Activated CD4-positive, alpha-beta T cell treated with anti-CD3 and anti-CD28 coated beads, Interleukin-2, amount 50 U/mL, for 4 hours (primary cell): ENCODE measurements at places on chromosomes 1 and 21.

GRCh38 chr1:201946224-201946908, at the start of gene LMOD1:
Gene LMOD1, minus strand, starts transcription at chr1:201946548. Its CDS starts 208 bp downstream, at chr1:201946340.
- DNase-seq: no peak

DNA sequence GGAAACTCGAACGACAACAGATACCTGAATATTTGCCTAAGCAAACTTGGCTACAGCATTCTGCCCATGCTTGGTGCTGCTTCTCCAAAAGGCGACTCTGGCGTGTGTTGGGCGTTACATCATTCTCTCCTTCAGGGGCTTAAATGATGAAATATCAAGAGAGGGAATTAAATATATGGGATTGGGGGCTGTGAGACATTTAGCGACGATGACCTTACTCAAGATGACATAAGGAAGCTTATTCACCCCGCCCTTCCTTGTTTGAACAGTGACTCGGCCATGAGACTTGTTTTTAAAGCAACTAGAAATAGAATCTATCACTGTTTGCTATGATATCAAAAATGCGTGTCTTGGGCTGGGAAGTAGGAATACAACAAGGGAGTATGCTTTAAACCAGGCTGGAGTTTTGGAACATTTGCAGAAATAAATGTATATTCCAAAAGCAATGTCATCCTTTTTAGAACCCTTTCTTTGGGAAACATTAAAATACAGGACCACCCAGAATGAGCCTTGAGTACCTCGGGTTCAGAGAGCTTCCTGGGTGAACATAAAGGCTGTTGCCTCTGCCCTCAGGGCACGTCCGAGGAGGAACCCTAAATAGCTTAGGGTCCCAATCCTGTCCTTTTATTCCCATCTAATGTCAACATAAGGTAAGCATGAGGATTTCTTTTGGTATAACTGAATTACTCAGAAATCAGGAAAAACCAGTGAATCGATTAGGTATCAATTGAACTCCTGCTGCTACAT, 123.3 kb upstream of the SLC45A1 start:
- no peak for DNase-seq

DNA sequence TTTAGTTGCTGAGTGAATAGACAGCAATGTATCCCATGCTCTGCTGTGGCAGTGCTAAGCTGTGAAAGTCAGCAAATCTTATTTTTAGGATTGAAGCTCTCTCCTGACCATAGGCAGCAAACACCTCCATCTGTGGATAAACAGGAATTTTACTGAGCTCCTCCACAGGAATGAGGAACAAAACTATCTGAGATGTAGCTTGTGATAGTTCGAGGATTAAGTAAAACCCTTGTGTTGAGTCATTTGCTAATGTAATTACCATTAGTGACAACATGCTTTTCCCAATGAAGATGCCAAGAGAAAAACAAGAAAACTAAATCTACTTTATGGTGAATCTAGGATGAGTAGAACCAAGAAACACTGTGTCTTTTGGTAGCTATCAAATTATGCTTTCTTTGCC, 122.7 kb downstream of the CLEC20A start:
- DNase-seq: no peak

DNA sequence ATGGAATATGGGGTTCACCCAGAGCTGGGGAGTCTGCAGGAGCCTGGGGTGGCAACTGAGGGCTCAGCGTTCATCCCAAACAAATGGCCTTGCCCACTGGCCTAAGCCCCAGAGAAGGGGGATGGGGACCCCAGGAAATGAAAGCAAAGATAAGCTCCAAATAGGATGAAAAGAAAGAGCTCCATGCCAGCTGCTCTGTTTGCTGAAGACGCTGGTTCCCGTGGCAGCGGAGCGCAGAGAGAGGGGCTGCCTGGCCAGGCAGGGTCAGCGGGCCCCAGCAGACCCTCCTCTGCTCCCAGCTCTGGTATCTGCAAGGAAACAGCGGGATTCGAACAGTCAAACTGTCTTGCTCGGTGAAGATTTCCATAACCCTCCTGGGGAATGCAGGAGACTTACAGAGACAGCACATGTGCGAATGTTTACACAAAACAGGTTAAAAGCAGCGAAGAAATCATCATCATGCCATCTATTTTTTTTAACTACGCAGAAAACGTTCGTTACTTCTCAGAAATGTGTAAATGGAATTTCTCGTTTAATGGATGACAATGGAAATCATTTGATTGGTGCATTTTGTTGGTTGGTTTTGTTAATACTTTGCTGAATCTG, 94.4 kb downstream of the PDE9A start:
- no peak for DNase-seq

DNA sequence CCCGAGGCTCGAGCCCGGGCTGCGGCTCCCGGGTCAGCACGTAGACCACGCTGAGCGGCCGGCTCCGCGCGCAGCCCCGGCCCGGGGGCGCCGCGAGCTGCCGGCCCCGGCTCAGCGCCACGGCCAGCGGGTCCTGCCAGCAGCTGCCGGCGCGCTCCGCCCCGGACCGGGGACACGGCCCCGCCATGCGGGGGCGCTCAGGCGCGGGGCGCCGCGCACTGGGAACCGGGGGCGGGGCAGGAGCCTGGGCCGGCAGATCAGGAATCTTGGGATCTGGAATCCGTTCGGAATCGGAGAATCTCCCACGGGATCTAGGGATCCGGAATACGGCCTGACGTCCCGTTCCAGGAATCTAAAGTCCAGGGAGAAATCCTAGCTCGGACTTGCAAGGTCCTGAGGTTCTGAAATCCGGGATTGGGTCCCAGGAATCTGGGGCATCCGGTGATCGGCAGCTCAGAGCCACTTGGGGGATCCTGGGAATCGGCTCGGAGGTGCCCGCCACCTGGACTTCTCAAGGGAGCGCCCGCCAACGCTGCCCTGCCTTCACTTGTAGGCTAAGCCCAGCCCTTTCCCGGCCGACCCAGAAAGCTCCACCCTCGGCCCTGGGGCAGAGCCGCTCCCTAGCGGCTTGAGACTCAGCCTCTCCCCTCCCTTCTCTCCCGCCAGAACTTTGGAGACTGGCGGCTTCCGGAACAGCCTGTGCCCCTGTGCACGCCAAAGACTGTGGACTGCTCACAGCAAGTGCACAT, at the start of gene MAP3K6:
Gene MAP3K6, minus strand, starts transcription at position 551 of the 749 bp plus-strand sequence. Its CDS starts 364 bp downstream, at position 187.
- no peak for DNase-seq

DNA sequence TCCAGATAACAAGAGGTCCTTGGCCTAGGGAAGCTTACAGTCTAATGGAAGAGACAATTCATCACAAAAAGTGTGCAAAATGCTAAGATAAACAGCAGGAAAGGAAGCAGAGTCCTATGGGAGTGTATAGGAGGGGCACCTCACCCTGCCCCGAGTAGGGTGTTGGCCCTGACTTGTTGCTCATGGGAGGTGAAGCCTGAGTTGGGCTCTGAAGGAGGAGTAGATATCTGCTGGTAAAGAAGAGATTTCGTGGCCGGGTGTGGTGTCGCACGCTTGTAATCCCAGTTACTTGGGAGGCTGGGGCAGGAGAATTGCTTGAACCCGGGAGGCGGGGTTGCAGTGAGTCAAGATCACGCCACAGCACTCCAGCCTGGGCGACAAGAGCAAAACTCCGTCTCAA, 18.6 kb upstream of the GPR37L1 start:
- no peak for DNase-seq

DNA sequence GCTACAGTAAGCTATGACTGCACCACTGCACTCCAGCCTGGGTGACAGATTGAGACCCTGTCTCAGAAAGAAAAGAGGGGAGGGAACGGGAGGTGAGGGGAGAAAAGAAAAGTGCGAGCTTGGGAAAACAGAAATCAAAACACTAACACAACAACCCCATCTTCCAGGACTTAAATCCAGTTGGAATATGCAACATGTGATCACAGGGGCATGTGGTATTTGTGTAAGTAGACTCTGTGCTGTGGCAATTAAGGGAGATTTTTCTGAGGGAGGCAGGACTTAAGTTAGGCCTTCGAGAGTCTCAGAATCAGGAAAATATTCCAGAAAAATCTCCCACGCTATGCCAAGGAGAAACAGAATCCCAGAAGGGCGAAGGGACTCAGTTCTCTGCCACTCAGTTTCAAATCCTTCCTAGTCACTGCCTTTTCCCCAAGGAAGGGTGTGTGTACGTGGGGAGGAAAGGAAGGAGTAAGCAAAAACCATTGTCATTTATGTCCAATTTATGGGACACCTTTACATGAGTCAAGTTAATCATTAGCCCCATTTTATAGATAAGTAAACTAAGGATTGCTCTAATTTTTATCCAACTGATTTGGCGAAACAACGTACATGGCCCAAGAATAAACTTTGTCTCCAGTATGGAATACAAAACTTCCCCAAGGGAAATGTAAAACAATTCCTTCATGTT, 12.3 kb downstream of the ID3 start:
- no peak for DNase-seq

- no peak for DNase-seq
Measured at GRCh38 chr1:38028105-38028591, 15.6 kb downstream of the UTP11 start.

DNA sequence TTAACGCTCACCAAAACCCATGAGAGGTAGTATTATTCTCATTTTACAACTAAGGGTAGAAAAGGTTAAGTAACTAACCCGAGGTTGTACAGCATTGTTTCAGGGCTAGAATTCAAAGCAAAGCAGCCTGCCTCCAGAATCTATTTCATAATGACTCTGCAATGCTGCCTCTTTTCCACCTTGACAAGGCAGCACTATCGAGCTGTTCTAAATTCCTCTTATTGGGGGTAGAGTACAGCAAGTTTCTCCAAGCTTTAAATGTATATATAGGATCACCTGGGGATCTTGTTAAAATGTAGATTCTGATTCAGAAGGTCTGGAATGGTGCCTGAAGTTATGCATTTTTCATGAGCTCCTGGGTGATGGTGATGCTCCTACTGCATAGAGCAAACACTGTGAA, 30.1 kb downstream of the WNT2B start:
- no peak for DNase-seq

GRCh38 chr1:78831731-78832360, 174.7 kb downstream of the ADGRL4 start:
- DNase-seq: no peak

- no peak for DNase-seq
Measured at GRCh38 chr1:55382806-55383305, 167.7 kb upstream of the USP24 start.

GRCh38 chr21:35006248-35006647, 42.9 kb downstream of the RUNX1 start:
- DNase-seq: no peak

GRCh38 chr1:81369833-81370232, 430.9 kb upstream of the ADGRL2 start:
- no peak for DNase-seq

DNA sequence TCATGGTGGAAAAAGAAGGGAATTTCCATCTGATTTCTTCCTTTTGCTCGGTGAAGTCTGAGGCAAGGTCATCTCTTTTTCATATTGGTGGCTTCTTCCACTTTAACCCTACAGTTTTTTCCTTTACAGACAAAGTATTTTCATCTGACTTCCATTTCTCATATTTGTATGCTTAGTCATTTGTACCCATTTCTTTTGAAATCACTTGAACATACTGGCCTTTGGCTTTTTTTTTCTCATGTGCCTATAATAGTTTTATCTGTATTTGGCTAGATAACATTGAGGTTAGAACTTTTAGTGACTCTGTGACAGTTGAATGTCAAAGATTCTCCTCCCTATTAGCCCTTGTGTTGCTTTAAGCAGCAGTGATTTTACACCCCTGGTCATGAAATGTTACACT, 27.7 kb downstream of the IL12RB2 start:
- DNase-seq: no peak

DNA sequence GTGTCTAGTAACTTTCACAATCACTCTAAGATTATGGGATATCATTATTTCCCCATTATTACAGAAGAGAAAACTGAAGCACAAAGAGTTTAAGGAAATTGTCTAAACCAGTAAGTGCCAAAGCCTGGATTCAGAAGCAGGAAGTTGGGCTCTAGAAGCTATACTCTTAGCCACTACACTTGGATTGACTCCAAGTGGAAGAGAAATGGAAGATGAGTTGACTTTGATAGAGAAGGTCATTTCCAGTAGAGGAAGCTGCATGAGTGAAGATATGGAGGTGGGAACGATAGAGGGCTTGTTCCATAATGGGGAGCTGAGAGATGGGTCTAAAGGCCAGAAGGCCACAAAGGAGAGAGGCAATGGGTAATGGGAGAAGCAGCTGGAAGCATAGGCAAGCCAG, 11.7 kb upstream of the TDRD10 start:
- no peak for DNase-seq

DNA sequence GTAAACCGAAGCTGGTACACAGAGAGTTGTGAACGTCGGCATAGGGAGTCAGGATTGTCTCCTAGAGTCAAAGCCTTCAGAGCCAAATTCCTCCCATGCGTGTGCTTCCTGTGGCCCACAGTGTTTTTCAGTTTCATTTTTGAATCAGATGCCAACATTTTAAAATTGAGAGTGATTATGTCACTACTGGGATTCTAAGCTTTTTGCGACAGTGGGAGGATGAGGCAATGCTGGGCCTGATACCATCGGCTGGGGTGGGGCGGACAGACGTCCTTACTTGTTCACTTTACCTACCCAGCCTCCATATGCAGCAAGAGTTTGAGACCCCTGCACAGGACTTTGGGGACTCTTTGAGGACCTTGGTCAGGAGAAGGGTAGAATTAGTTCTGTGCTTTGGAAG, 1.3 kb upstream of the KLHDC7A start:
- DNase-seq: no peak

DNA sequence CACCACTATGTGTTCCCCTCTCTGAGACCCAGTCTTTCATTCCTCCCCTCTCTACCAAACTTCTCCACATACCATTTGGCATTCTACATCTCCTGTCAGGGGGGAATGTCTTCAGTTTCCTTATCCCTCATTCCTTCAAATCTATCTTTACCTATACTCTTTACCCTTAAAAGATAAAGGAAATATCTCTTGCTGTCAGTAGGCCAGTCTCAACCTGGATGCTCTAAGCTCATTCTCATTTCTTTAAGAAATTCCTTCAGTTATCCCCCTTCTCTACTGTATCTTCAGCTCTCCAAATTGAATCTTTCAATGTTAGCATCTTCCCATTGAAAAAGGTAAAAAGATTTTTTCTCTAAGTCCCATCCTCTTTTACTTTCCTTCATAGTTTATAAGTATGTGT, 6.5 kb downstream of the RO60 start:
- DNase-seq: no peak

DNA sequence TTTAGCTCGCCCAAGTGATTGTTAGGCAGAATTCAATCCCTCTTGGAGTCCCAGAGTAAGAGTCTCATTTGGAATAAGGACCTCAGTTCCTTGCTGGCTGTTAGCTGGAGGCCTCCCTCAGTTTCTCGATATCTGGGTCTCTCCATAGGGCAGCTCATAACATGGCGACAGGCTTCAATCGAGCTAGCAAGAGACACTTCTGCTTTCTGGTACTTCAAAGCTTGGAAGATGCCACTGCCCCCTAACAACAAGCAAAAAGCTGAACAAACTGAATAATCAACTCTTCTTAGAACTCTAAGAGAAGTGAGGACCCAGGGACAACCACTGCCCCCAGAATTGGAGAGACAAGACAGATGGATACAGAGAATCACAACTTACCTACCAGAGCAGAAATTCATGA, 86.2 kb downstream of the TEX35 start:
- DNase-seq: no peak

GRCh38 chr1:225736437-225737098, 41.1 kb upstream of the SRP9 start:
- DNase-seq: no peak

- DNase-seq: no peak
Measured at GRCh38 chr21:36579898-36580297, 100.0 kb upstream of the CLDN14 start.
